ENCODE measurements at places on chromosomes 3 and 15. TPM values are rescaled to one million over a fixed set of nuclear protein-coding genes. Genes with fewer than 3 reads are reported as not detected.

The TNIK gene
- 19.3 TPM for total RNA-seq

The ISG20 gene
- total RNA-seq: 9.4 TPM

The TMEM207 gene
- total RNA-seq: not detected

The SLC15A2 gene
- total RNA-seq: 4.7 TPM

The FANCD2 gene
- total RNA-seq: 7.3 TPM

The WDR93 gene
- total RNA-seq: 1.2 TPM

The COLQ gene
- not detected for total RNA-seq

The CHSY1 gene
- 36.1 TPM for total RNA-seq

The CD80 gene
- not detected for total RNA-seq

The CDC25A gene
- 7.3 TPM for total RNA-seq

The SLC51B gene
- not detected for total RNA-seq

The ERICH6 gene
- not detected for total RNA-seq

The LSMEM2 gene
- total RNA-seq: not detected

The PIGB gene
- total RNA-seq: 16.2 TPM

The TAGLN3 gene
- total RNA-seq: 19.1 TPM

The ARHGAP11A gene
- total RNA-seq: 14.1 TPM

The CCR9 gene
- not detected for total RNA-seq

The STARD9 gene
- total RNA-seq: 2.1 TPM

Data from renal cortical epithelial cell (primary cell).